ENCODE measurements at places on chromosomes 6 and 20.

GRCh38 chr20:57625181-57625958 lies 5.1 kb upstream of the ZBP1 start:
- no peak for DNase-seq

- no peak for DNase-seq
Measured at GRCh38 chr20:61296629-61297019, 44.6 kb downstream of the CDH4 start.

- DNase-seq, result peak; percentile 72
Measured at GRCh38 chr6:53811082-53811481, 16.3 kb downstream of the LRRC1 start.

DNA sequence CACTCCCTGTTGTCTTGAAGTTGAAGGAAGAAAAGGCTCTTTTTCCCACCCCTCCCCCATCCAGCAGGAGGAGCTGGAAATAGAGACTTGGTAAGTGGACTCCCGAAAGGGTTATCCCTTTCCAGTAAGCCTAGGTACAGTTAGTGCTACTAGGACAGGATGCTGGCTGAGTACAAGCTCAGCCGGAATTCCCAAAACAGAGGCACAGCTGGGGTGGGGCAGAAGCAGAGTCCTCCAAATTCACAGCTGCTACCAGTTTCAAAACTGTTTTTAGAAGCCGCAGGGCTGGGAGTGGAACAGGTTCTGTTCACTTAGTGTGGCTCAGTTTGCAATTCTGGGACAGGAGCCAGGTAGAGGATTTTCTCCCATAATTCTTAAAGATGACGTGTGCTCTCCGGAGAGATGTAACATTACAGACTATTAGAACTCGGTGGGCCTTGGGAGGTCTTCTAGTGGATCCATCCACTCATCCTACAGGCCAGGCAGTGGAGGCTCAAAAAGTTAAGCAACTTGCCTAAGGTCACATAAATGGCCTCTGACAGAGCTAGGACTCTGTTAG lies 19.0 kb upstream of the UTRN start:
- no peak for DNase-seq

- DNase-seq, result no peak
Measured at GRCh38 chr6:146913842-146914488, 290.3 kb upstream of the STXBP5 start.

DNA sequence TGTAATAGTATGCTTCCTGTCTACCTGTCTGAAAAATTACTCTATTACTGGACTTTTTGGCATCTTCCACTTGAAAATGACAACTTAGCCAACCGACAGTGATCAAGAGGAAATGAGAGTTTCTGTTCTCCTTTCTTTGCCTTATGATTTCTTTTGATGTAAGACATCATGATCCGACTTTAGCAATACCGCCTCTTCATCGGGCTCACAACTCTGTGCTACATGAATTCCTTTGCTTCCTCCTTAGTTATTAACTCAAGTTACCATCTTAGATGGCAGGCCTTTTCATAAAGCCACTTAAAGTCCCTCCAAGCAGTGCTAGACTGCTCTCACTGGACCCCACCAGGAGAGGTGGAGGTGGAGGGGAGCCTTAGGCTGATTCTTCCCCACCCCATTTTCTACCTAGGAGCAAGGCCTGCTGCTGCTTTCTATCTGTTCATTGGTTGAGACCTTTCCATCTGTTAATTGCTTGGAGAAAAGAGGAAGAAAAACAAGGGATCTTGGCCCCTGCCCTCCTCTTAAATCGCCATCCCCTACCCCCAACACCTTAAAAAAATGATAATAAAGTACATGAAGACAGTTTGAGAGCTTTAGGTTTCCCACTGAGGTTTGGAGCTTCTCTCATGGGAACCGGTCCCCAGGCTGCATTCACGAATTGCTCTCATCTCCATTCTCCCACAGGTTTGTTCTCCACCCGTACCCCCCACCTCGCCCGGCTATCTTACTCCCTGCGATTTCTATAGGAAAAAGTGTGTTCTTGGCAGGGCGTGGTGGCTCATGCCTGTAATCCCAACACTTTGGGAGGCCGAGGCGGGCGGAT lies 21.6 kb upstream of the MCM3 start:
- no peak for DNase-seq

DNA sequence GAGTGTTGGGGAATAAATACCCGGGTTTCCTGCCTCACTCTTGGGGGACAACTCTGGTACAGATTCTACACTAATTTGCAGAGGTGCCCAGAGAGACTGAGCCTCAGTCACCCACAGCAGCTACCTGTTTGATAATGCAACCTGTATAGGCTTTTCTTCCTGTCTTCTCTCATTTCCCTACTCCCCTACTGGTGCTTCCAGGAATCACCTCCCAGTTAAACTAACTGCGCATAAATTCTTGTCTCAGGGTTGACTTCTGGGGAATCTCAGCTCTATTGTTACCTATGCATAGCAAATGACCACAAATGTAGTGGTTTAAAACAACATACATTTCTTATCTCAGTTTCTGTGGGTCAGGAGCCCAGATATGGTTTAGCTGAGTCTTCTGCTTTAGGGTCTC lies 11.3 kb downstream of the OCSTAMP start:
- no peak for DNase-seq

DNA sequence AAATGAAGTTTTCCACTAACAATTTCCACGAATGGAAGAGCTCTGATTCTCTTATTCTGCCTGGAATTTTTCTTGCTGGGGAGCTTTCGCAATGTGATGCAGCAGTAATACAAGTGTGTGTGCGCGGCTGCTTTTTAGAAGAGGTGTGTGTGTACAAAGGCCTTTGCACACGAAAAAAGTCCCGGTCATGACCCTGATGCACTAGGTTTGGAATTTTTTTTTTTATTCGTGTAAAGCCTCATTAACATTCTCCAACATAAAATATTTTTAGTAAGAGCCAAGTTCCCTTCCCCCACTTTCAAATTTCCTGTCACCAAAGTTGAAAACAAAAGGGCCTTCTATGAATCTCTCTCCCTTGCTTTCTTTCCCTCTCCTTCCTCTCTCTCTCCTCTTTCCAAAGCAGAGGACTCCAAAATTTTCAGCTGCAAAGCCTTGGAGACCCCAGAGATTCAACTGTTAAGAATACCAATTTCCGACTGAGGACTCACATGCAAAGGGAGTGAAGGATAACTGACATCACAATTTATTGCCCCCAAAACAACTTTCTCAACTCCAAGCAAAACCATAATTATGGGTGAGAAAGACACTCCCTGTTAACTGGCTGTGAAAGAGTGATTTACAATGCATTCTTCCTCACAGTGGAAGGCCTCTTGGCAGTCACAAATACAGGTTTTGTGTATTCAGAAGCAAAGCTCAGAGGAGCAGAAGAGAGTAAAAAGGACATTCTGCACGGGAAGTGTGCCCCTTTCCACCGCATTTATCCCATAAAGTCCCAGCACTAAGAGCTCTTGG lies 421.2 kb upstream of the JARID2 start:
- no peak for DNase-seq

DNA sequence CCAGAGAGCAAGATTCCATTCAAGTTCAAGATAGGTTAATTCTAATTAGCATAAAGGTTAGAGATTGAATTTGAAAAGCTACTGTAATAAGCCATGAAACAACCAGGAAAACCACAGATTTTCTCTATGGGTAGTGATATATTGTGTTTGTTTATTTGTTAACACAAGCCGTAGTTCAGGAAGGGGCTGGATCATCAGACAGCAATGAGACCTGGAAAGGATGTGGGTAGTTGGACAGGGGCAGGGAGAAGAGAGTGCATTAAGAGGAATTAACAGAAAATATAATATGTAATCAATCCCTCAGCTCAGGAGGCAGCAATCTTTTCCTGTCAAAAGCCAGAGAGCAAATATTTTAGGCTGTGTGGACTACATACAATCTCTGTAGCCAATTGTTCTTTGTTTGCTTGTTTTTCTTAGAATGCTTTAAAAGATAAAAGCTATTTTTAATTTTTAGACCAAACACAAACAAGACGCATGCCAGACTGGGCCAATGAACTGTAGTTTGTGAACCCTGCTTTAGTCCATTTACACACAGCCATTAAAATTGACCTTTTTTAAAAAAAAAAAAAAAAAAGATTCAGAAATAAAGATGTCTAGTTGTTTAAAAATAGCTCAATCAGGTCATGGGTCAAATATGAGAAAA lies 398.7 kb upstream of the MARCKS start:
- no peak for DNase-seq

- DNase-seq, result no peak
Measured at GRCh38 chr6:82217018-82217586, 30.4 kb downstream of the IBTK start.

- DNase-seq, result no peak
Measured at GRCh38 chr6:124722141-124722878, 239.9 kb upstream of the RNF217 start.

DNA sequence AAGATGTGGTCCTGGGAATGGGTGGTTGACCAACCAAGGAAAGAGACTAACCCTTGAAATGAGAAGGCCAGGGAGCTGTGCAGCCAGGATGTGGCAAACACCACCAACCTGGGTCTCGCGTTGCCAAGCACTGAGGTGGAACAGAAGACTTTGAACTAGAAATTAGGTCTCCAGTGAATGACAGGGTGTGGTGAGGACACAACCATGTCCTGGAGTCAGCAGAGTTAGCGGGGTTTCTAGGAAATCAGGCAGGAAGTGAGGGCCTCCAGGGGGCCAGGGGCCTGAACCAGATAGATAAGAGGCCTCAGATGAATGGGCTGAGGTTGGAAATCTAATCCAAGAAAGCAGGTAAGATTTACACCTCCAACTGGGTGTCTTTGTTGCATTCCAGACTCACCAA lies 353.3 kb upstream of the ARID1B start:
- no peak for DNase-seq

Data from NCI-H1417 treated with DMSO at 0.1 percent for 48 hours (cell line).